Activated CD8-positive, alpha-beta memory T cell treated with anti-CD3 and anti-CD28 coated beads for 36 hours (primary cell): ENCODE measurements at places on chromosomes 11 and 22. TPM values are rescaled to one million over a fixed set of nuclear protein-coding genes. Genes with fewer than 3 reads are reported as not detected.

The OR2D2 gene
- not detected for total RNA-seq

The PRODH gene
- total RNA-seq: 0.13 TPM

The PLAAT5 gene
- 0.40 TPM for total RNA-seq

The SERPING1 gene
- not detected for total RNA-seq

The MS4A6A gene
- not detected for total RNA-seq

The KRTAP5-2 gene
- total RNA-seq: not detected

The RAPSN gene
- total RNA-seq: 0.27 TPM

The SC5D gene
- 20.1 TPM for total RNA-seq
